ENCODE measurements at places on chromosomes 4 and X.

- DNase-seq, result no peak
These were observed 81.5 kb upstream of the PSAPL1 start for GRCh38 chr4:7516096-7516772.

DNA sequence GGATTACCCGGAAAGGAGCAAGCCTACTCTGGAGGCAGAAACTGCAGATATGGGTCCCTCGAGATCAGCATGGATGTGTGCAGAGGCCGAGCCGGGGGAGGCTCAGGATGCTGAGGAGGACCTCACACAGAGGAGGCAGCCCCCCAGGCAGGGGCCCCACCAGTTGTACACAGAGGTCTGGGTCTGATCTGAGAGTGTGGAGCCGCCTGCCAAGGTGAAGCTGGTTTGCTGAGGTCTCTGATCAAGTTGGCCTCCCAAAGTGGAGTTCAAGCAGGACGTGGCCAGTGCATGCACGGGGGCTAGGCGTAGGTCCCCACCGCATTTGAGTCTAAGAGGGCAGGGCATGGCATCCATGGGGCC lies 35.0 kb downstream of the ACOX3 start:
- no peak for DNase-seq

DNA sequence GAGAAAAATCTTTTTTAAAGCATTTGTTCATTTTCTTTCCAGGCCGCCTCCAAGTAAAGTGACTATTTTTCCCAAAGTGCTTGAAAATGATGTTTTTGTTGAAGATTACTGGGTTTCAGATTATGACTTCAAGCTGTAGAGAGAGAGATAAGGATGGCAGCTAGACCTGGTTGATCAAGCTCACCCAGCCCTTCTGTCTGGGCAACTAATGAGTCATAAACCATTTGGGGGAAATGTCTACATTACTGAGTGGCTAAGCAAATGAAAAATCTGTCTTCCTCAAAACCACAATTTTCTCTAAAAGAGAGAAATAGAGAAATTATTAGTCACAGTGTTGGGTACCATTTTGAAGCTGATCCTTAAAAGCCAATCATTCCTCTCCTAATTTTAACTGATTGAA lies 355.4 kb upstream of the CPEB2 start:
- no peak for DNase-seq

- no peak for DNase-seq
These were observed 118.4 kb downstream of the COL25A1 start for GRCh38 chr4:109183931-109184490.

- no peak for DNase-seq
These were observed 71.1 kb upstream of the PHOX2B start for GRCh38 chr4:41819621-41820020.

Data from CMK (cell line).